Left forelimb (tissue), 1 donor: ENCODE measurements at places on chromosomes 13 and 19.

DNA sequence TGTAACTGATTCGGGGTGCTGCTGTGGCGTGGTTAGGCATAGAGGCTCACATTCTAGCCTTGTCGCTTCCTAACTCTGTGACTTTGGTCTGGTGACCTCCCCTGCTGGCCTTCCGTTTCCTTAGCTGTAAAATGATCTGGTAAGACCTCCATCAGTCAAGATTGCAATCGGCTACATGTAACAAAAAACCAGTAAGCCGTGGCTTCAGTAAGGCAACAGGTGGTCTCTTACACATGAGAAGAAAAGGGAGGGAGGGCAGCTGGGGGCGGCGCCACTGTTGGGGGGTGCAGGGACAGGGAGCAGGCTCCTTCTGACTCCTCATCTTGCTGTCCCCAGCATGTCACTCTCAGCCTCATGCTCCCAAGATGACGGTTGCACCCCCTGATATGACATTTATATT is 148.0 kb downstream of the SIPA1L3 start:
- no peak for DNase-seq

- no peak for DNase-seq
Measured at GRCh38 chr13:43787518-43787891, 733 bp upstream of the ENOX1 start.

GRCh38 chr13:106617561-106617960 is 49.6 kb upstream of the ARGLU1 start:
- no peak for DNase-seq

GRCh38 chr13:67408798-67409197 is 178.7 kb upstream of the PCDH9 start:
- no peak for DNase-seq

DNA sequence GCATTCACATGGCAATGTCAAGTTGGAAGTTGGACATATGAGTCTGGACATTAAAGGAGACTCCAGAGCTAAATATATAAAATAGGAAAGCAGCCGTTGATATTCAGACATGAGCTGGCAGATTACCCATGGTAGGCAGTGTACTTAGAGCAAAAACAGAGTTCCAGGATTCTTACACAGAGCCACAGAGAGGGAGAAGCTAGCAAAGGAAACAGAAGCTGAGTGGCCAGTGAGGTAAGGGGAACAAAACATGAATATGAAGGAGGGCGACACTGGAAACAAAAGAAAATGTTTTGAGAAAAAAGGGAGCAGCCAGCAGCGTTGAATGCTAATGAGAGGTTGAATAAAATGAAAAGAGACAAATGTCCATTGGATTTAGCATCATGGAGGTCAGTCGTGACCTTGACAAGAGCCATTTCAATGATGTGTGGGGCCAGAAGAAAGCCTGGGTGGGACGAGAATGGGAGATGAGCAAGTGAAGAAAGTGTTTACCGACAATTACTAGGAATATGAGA is 198.4 kb downstream of the POU4F1 start:
- no peak for DNase-seq

DNA sequence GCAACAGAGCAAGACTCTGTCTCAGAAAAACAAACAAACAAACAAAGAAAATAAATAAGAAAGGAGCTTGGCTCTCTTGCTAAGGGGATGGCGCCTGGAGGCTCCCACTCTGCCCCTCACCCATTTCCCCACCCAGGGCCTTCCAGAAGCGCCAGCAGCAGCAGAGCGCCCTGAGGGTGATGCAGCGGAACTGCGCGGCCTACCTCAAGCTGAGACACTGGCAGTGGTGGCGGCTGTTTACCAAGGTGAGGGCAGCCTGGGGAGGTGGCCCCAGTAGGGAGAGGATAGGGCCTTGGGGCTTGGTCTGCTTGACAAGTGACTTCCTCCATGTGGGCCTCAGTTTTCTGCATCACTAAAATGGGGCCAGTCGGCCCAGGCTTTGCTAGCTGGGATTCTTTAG is 59.8 kb downstream of the MYH14 start:
- DNase-seq: no peak

- DNase-seq: no peak
Measured at GRCh38 chr19:29665826-29666577, 741 bp downstream of the PLEKHF1 start.

GRCh38 chr13:79496188-79496587 is 15.2 kb downstream of the NDFIP2 start:
- DNase-seq: no peak
